ENCODE measurements at places on chromosomes 12 and 14.

DNA sequence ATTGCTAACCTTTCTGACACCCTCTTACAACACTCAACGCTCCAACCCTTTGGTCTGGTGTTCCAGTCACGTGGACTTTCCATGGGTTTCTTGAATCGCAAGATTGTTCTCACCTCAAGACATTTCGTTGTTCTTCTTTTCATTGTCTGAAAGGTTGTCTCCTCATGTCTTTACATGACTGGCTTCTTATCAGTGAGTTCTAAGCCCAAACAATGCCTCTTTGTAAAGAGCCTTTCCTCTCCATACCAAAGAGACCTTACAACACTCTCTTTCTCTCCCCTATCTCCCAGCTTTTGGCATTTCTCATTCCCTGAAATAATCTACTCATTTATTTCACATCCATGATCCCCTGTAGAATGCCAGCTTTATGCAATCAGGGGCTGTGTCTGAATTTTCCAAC lies 1144.8 kb downstream of the AACS start:
- no peak for DNase-seq

DNA sequence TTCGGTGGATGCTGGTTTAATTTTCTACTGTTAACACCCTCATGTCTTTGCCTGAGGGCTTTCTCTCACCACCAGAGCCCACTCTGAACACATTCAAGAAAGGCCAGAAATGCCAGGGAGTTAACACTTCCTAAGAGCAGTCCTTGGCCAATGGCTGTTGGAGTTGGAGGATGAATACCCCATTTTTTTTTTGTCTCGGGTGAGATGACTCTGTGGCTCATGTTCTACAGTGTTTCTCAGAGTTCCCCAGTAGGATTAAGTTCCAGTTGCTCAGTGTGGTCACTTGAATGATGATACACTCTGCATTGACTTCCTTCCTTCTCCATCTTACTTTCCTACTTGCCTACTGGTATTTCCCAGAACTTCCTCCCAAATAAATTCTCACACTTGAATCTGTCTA lies 65.8 kb downstream of the FOS start:
- no peak for DNase-seq

DNA sequence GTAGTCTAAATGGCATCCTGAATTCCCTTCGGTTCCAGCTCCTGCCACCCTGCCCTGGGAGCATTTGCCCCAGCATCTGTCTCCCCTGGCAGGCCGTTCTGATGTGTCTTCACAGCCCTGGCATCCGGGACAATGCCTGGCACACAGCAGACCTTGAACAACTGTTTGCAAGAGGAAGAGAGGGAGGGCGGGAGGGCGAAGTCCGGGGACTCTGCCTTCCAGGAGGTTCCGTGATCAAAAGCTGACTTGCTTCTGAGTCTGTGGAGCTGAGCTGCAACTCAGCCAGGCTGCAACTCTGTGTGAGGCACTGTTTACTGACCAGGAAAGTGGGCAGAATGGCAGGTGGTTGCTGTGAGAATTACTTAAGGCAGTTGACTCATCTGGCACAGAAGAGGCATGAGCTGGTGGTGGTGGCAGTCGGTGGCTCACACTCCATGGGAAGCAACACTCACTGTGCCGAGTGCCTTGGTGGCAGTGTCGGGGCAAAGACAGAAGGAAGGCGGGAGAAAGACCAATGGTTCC lies 61.1 kb upstream of the DLK1 start:
- DNase-seq = no peak

DNA sequence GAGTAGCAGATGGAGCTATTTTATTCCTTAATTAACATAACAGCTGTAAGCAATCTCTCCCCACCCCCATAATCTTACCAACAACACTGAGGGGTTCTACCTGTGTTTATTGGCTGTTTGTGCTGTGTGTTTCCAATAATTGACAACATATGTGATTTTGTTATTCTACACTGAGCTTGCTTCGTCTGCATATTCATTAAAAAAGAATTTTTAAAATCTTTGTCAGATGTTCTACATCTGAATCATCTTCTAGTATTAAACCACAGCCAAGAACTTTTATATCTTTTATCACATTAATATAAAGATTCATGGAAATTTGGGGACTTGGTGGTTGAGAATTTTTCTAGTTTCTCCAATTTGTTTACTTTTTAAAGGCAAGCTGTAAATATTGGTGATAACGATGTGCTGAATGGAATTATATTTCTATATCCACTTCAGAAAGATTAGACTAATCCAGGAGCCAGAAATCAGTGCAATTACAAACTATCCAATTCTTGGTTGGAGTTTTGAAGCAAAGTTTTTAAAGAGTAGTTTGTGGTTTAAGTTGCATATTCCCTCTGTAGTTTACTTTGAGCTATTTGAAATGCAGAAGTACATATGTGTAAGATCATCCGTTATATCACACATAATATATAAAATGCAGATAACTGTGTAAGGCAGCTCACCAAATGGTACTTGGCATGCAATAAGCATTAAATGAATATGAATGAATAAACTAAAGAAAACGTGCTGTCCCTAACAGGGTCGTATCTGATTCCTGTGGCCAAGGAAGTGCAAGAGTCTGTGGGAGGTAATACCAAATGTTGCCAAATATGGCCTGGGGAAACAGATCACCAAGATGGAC lies 206.9 kb downstream of the PELI2 start:
- no peak for DNase-seq

DNA sequence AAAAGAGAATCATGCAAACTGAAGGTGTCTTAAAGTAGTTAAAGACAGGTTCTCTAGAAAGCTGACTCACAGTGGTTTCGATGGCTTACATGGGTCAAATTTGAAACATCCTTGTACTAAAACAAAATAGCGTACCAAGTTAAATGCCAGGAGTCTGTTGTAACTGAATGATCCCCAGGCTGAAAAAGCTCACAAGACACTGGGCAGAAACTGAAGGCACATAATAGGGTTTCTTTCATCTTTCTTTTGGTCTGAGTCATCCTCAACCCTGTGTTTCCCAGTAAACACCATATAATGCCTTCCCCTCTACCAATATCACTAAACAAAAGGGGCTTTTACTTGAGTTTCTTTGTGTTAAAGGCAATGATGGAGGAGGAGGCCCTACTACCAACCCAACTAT lies 12.8 kb downstream of the ZFYVE1 start:
- no peak for DNase-seq

- DNase-seq = no peak
These were observed 11.3 kb downstream of the NOS1 start for GRCh38 chr12:117350140-117350539.

GRCh38 chr12:40942326-40942725 lies 245.8 kb upstream of the PDZRN4 start:
- peak; percentile 2 for DNase-seq

DNA sequence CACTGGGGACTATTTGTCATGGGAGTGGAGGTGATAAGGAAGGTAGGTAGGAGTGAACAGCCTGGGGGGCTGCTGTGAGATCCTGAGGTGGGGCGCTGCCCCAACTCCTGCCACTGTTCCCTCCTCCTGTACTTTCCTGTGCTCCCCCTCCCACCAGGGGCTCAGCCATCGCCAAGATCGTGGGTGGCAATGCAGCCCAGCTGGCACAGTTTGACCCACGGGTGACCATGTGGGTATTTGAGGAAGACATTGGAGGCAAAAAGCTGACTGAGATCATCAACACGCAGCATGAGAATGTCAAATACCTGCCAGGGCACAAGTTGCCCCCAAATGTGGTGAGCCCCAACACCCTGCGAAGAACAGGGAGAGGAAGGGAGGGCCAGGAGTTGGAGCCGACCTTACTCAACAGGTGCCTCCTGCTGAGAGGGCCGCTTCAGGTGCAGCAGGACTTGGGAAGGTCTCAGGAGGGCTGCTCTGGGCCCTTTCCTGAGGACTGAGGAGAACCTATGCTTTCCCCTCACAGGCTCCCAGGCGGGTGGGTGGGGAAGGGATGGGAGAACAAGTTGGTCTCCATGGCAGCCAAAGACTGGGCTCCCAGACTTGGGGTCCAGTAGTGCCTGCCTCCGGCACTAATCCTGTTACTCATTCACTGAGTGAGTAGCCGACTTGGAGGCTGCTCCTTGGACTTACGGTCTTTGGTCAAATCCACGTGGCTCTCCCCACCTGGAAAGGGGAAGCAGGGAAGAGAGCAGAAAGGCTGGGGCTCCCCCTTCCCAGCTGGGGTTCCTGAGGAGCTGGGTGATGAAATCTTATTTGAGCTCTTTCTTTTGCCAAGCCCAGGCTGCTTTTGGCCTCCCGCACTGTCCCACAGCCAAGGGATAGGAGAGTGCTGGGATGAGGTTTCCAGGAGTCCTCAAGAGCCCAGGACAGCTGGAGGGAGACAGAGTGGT lies 884 bp downstream of the GPD1 start:
- DNase-seq = no peak

DNA sequence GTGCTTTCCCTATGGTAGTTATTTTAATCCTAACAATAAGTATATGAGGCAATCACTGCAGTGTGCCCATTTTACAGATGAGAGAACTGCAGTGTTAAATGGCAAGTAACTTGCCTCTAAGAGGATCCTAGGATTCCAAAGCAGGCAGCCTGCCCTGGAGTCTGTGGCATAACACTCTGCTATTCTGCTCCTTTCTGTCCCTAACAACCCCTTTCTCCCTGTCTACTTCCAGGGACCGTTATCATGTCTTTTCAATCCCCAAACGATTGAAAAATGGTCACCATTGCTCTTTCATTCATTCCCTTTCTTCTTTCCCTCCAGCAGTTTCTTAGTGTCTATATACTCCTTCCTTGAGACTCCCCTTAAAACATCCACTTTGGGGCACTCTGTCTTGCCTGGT lies 1.3 kb upstream of the ANO2 start:
- no peak for DNase-seq

- DNase-seq = no peak
These were observed 33.7 kb downstream of the FGFR1OP2 start for GRCh38 chr12:26971963-26972362.

- no peak for DNase-seq
These were observed 885.8 kb upstream of the TMEM132C start for GRCh38 chr12:127381043-127381668.

DNA sequence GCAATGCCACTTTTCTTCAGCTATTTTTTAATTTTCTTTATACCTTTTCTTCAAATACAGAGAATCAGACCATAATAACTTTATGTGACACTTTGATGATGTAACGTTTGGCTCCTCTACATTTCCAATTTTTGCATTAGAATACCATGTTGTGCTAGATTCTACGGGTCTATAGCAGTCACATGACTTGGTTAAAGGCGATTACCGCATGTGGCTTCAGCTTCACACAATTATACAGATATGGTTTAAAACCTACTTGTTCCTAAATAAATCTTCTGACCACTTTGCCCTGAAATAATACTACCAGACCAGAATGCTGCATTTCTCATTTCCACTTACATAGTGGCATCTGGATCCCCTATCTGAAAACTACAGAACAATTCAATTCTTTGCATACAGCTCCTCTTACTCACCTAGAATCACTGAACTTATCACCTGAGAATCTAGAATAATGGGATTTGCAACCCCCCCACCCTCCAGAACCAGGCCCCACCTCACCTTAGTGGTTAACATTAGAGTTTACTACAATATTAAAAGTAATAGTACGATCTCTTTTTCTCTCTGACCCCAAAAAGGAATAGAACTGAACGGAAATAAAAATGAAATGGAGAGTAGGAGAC lies 1.3 kb downstream of the MAX start:
- DNase-seq = no peak
